ENCODE measurements at places on chromosomes 1 and 21. TPM values are rescaled to one million over a fixed set of nuclear protein-coding genes. Genes with fewer than 3 reads are reported as not detected.

ZBTB8B gene
- polyA plus RNA-seq, result not detected

MYOC gene
- not detected for polyA plus RNA-seq

SPRR2A gene
- polyA plus RNA-seq, result not detected

FCER1G gene
- polyA plus RNA-seq, result 10.8 TPM

DNA sequence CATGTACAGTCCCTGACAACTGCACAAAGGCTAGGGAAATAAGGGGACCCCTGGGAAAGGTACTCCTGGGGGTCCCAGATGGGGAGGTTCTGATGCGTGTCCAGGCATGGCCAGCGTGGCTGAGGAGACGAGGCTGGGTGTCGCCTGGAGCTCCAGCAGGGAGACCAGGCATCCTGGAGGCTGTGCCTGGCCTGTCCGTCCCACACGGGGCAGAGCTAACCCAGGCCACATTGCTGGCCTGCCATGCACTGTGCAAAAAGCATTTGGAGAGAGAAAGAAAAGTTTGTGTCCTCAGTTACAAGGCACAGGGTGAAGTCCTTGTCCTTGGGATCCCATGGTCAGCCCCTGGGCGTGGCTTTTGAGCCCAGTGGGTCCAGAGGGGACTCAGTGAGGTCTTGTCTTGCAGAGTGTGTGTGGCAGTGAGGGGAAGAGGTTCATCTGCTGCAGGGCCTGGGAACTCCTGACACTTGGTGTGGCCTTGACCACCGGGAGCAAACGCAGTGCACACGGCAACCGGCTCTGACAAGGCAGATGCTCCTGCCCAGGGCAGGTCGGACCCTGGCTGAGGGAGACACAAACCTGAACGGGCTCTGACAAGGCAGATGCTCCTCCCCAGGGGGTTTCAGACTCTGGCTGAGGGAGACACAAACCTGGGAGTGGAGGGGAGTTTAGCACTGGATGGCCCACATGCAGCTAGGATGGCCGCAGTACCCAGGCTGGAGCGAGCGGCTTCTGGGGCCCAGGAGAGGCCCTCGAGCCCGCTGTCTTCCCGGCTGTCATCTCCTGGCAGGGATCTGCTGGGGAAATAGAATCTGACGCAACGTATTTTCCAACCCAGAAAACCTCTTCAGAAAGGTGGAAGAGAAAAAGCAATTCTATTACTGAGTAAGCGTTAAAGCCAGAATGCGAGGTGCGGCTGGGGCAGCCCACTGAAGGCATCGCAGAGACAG lies 37.3 kb upstream of the COL18A1 start:
- no peaks in the 10 kb centered on the region for H3K4me1 ChIP-seq
- H3K36me3 ChIP-seq, result no peaks in the 10 kb centered on the region
- no peak overlapping the region for H3K4me3 ChIP-seq
- no peak for DNase-seq

DNA sequence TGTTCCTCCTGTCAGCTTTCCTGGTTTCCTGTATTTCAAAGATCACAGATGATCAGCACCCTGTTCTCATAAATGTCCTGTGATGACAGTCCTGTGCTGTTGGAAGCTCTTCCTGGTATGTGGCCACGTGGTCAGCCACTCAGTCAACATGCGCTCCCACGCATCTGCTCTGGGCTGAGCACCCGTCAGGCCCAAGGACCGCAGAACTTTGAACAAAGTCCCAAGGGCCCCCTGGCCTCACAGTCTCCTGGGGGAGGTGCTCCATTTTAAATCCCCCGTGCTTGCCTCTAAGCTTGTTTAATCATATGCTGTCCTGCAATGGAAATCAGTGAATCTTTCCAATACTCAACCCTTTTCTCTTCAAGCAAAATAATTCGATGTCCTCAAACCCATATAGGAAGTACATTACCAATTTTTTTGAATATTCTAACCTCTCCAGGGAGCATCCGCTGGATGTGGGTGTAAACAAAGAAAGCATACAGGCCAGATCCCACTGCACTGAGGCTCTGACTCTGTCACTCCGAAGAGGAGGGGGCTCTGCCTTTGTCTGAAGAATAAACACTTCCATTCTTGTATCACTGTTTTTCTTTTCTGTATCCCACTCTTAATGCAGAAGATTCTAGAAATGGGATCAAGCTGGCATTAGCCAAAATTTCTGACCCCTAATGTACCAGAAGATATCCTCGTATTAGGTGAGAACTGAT lies 250.3 kb downstream of the SDCCAG8 start:
- H3K27me3 ChIP-seq, result no peaks in the 10 kb centered on the region
- H3K27ac ChIP-seq, result peak overlapping the region; percentile 48
- peak; percentile 54 for DNase-seq
- H3K4me1 ChIP-seq, result peaks cover 32% of the 10 kb centered on the region
- H3K36me3 ChIP-seq, result peaks cover 2% of the 10 kb centered on the region

DNA sequence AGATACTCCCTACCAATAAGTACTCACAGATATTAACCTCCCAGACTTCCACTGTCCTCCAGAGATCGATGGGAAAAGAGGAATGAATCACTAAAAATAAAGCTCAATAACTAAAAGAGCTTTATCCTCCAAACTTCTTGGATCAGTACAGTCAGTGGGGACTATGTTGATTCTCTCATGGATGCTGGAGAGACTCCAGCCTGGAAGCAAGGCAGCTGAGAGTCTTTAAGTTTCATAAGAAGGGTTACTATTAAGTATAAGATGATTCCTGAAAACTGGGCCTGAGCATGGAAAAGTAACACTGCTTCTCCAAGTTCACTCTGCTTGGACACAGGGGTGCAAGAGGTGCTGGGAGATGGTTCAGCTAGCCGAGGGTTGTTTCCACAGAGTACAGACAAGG lies 6.2 kb upstream of the DDR2 start:
- H3K27me3 ChIP-seq, result no peaks in the 10 kb centered on the region
- H3K4me3 ChIP-seq, result no peak overlapping the region
- no peak for DNase-seq
- no peak overlapping the region for H3K27ac ChIP-seq

DNA sequence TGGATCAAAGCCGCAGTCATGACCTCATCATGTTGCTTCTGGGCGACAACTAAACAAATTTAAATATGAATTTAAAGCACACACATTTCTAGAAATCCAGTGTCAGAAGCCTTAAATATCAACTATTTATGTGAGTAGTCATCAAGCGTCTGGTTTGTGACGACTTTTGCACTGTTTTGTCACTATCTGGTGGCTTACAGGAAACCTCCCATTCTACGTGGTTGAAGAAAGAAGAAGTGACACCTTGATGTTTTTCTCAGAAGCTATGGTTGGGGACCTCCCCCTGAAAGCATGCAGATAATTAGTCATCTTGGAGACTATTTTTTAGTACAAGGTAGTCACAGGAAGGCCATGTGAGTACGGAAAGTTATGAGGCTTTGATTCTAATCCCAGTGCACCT lies 58.5 kb downstream of the TENT5C start:
- peaks cover 78% of the 10 kb centered on the region for H3K4me1 ChIP-seq
- no peaks in the 10 kb centered on the region for H3K27me3 ChIP-seq

Measured in B cell (primary cell).